RPMI8226 (cell line): ENCODE measurements at places on chromosomes 5 and 9.
A peak's percentile ranks its signal among the peaks of the same experiment; 100 is the strongest.

DNA sequence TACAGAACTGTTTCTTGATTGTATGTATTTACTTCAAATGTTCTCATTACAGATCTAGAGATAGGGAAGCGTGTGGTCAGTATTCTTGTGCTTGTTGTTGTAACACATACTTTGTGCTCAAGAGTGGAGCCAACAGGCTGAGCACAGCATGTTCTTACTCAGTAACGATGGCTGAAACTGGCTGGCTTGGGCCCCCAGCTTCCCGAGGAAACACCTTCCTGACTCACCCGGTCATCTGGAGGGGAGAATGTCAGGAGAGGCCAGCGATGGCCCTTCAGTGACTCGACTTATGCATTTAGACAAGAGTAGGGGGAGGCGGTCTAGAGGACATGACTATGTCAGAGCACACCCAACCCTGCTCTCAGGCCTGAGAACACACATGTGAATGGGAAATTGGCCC is 25.6 kb downstream of the ZNF474 start:
- DNase-seq: no peak

GRCh38 chr5:150484964-150485692 is 22.8 kb upstream of the NDST1 start:
- no peak for DNase-seq

DNA sequence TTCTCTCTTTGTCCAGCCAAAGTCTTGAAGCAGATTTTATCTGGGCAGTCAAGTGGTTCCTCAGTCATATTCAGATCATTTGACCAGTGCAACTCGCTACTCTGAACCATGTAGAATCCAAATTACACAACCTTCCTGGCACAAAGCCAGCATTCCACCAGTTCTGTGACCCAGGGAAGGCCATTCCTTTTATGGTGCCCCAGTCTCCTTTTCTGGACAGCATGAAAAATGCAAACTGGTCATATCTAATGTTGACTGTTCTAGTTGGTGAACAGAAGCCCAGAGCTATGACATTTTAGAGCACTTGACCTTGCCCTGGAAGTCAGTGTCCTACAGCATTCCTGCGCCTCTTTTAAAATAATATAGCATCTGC is 364.6 kb downstream of the BRINP1 start:
- no peak for DNase-seq

GRCh38 chr5:133977161-133977787 is 8.8 kb upstream of the C5orf15 start:
- peak; percentile 93 for DNase-seq

- peak; percentile 27 for DNase-seq
These were observed 34.0 kb upstream of the PPP1R2B start for GRCh38 chr5:156815988-156816599.

DNA sequence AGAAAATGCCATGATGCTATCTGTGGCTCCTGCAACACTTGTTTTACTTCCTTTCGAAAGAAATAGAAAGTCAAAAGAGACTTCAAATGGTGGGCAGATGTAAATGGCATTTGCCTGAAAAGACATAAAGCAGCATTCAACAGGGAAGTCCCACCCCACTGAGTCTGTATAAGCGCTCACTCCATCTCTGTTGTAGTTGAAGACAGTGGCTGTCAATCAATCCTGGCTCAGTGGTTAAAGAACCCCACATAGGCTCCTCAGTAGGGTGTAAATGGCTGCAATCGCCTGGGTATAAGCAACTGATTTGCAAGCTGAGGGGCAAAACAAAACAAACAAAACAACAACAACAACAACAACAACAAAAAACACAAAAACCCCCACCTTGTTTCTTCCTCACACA is 158.7 kb downstream of the EFNA5 start:
- no peak for DNase-seq

DNA sequence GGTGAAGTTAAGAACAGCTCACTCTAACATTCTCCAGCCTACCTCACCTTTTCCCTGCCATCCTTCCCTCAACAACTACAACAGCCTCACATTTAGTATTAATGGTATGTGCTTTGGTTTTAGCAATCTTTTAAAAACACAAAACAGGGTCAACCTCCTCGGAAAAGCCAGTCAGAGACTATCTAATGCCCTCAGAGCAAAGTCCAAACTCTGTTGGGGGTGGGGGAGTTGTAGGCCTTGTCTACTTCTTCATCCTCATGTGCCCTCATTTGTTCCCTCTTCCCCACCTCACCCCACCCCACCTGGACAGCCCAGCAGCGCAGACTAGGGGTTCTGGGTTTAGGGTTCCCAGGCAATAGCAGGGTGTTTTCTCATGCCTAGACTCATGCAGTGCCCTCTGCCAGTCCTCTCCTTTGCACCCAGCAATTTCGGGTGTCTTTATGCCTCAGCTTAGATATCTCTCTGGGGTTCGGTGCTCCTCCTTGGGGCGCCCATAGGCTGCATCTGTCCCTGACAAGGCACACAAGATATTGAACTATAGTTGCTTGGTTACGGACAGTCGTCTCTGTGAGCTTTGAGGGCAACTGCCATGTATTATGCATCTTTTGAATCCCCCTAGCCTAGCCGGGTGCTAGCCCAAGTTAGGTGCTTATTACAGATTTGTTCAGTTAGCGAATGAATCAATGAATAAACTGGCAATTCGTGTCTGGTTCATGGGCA is 762 bp upstream of the TCOF1 start:
- no peak for DNase-seq

DNA sequence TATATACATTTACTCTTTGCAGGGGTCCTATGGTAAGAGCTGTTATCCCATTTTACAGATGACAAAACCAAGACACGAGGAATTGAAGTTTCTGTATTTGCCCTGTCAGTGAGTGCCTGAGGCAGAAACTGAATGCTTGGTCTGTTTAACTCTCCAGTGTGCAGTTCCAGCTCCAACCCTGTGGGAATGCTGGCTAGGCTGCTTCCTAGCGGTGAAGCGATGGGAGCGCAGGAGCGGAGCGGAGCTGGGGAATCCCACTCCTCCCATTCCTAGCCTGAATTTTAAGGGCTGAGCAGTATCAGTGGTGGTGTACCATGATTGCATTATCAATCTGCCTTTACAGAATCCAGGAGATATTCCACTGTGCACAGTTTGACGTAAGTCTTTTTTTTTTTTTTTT is 202.3 kb downstream of the LRRC70 start:
- no peak for DNase-seq

DNA sequence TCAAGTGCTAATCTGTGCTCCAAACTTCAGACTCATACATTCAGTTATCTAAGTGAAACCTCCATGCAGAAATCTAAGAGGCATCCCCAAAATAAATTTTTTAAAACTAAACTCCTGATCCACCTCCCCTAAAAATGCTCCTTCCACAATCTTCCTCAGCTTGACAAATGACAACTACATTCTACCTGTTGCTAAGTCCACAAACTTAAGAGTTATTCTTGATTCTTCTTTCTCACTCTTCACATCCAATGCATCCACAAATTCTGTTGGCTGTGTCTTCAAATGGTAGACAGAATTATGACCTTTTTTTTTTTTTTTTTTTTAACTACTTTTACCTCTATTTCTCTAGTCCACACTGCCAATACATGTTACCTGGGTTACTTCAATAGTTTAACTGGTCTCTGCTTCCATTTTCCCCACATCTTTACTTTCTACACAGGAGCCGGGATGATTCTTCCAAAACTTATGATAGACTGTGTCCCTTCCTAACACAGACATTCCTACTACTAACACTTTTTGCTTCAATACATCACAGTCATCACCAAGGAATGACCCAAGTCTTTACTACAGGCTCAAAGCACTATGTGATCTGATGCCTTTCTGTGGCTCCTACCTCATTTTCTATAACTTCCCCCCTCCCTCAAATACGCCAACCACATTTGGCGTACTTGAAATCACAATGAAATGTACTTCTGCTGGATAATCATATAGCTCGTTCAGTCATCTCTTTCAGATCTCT is 143.6 kb downstream of the PDE4D start:
- DNase-seq: no peak

DNA sequence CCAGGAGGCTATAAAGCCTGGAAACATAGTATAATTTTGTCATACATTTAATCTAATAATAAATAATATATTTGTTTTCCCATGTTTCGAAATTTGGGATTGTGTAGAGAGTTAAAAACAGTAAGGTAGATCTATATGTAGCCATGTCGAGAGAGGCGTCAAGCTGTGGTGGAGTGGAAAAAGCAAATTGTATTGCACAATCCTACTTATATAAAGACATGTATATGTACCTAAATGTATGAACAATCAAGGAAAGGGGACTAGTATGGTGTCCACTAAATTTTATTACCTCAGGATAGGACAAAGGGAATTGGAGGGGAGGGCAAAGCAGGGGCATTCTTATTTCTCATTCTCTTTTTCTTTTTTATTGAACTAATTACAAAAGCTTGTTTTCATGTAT is 52.0 kb downstream of the GLRA1 start:
- DNase-seq: no peak

GRCh38 chr9:121201045-121201737 is 478 bp downstream of the RAB14 start:
- peak; percentile 65 for DNase-seq

GRCh38 chr9:80158554-80159170 is 586.9 kb downstream of the TLE4 start:
- DNase-seq: no peak

DNA sequence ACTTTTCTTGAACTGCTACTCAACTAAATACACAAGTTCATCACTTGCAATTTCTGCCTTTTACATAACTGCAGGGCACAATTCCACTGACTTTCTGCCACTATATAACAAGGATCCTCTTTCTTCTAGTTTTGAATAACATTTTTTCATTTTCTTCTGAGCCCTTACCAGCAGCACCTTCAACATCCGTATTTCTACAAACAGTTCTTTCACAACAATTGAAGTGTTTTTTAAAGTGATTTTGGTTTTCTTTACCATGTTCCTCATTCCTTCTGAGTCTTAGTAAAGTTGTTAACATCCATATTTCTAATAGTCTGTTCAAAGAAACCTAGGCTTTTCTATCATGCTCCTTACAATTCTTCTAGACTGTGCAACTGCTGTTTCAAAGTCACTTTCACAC is 127.2 kb upstream of the PITX1 start:
- no peak for DNase-seq

GRCh38 chr9:84293001-84293798 is 47.4 kb downstream of the SLC28A3 start:
- DNase-seq: no peak

DNA sequence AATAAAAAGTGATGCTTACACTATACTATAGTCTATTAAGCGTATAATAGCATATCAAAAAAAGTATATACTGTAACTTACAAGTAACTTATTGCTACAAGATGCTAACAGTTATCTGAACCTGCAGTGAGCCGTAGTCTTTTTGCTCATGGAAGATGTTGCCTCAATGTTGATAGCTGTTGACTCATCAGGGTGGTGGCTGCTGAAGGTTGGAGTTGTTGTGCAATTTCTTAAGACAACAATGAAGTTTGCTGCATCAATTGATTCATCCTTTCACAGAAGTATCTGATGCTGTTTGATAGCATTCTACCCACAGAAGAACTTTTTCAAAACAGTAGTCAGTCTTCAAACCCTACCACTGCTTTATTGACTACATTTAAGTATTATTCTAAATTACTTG is 7.8 kb upstream of the C9orf40 start:
- DNase-seq: no peak

DNA sequence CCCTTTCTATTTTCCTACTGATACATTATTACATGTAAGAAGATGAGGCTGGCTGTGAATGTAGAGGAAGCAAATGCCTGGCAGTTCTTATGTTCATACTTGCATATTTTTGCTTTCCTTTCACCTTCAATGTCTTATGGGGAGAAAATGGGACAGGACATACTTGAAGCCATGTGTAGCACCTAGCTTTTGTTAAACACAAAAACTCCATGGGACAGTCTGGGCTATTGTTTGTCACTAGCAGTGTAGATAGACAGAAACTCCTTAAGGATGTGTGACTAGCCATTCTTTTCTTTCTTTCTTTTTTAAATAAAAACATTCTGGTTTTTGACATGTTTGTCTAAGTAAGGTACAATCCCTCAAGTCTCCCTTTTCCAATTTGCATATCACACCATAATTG is 122.7 kb downstream of the ARL15 start:
- no peak for DNase-seq

DNA sequence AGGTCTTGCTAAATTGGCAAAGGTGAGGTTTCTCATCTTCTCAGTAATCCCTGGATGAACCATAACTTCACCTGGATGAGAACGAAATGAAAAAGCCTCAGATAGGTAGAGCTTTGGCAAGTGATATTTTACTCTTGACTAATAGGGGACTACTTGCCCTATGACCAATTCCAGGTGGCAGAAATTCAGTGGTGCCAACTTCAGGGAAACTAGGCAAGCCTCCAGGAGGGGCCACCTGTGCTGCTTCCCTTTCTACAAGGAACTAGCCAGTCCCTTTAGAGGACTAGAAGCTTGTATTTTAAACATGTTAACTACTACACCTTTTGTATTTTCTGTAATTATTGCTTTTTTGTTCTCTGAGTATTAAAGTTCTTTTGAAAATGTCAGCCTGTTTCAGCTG is 169.0 kb upstream of the GRIA1 start:
- DNase-seq: no peak

GRCh38 chr5:169647566-169647965 is 10.5 kb downstream of the DOCK2 start:
- DNase-seq: peak; percentile 12

DNA sequence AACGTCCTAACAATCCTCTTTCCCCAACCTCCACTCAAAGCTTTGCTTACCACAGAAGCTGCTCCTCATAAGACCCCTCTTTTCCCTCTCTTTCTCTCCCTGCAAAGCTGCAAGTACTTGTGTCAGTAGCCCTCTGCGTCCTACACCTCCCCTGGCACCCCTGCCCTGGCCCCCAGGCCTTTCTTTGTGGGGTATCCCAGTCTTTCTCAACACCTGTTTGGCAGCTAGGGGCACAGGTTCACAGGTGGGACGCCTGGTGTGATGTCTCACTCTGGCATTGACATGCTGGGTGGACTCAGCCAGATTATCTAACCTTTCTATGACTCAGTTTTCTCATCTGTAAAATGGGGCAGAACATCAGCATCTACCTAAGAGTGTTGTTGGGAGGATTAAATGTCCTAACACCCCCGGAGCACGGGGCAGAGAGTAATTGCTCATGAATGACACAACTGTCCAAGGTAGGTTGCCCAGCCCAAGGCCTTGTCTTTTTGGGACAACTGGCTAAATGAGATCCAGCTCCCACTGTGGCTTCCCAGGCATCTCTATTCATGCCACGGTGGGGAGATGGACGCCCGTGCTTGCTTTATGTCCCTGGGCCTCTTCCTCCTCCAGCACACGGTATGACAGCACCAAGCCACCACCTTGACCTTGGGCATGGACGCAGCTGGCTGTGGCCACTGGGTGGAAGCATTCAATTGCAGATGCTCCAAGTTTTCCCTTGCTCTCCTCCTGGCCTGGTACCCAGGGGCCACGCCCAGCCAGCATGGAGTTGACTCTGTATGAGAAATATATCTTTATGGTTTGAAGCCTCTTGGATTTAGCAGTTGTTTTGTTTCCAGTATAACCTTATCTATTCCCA is 190.4 kb downstream of the RGS3 start:
- no peak for DNase-seq

GRCh38 chr5:17805227-17805825 is 171.1 kb downstream of the TAF11L14 start:
- no peak for DNase-seq

DNA sequence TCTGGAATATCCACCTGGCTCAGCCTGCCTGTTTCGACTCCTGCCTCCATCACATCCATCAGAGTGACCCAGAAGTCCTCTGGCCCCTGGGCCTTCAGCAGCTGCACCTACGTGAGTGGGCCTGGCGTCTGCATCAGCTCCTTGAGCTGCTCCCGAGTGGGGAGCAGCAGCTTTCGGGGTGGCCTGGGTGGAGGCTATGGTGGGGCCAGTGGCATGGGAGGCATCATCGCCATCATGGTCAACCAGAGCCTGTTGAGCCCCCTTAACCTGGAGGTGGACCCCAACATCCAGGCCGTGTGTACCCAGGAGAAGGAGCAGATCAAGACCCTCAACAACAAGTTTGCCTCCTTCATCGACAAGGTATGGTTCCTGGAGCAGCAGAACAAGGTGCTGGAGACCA is 83.0 kb downstream of the SEC61B start:
- DNase-seq: no peak
